ENCODE measurements at places on chromosomes 16 and 17.

DNA sequence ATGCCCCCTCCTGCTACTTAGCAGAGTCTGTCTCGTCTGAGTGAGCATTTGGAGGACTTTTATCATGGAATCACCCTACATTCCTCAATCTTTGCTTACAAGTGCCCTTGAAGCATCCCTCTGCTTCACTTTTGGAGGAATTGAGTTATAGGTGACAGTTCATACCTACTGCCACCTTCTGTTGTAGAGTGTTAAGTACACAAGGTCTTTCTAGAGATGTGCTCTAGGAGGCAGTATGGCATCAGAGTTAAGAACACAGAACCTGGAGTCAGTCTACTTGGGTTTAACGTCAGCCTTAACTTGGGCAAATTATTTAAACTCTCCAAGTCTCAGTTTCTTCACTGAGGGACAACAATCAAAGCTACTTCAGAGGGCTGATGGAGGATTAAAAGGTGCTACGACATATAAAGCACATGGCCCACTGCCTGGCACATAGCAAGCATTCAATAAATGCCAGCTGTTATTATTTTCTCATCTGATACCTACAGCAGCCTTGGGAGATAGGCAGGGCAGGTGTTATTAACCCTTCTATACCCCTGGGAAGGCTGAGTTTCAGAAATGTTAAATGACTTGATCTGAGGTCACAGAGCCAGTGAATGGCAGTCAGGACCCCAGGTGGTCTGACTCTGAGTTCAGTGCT is 62.2 kb downstream of the UTP18 start:
- peak; percentile 28 for DNase-seq

DNA sequence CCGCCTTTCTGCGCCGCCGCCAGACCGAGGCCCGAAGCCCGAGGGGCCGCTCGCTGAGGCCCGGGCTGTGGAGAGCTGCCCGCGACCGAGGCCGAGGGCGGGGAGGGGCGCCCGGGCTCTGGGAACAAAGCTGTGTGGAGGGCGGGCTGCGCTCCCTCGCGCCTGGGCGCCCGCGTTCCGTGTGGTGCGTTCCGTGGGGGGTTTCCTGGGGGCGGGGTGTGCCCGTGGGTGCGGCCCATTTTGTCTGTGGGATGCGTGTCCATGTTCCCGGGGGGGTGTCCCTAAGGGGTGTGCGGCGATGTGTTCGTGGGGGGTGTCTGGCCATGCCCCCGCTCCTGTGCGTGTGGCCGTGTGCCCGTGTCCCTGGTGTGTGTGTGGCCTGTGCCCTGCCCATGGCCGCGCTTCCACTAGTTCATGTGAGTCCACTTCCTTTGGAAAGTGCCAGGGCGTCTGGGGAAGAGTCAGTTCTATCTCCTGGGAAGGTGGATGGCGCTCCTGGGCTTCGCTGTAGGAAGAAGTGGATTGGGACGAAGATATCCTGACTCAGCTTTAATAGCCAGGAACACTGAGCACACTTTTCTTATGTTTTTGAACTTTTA is 520 bp downstream of the JPT2 start:
- DNase-seq = peak; percentile 26

DNA sequence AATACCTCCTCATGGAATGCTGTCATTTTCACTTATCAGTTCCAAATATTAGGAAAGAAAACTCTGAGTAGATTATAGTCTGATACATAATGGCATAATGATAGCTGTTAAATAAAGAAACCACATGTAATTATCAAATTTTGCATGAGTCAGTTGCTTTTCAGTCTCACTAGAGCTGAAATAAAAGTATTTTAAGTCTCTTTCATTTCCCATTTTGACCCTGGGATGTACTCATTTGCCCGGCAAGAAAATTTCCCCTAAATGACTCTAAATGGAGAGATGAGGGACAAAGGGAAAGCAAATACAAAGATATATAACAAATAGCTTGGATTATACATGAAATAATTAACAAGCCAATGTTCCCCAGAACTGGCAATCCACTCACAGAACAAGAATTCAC is 47.9 kb upstream of the CPHXL start:
- DNase-seq = no peak

DNA sequence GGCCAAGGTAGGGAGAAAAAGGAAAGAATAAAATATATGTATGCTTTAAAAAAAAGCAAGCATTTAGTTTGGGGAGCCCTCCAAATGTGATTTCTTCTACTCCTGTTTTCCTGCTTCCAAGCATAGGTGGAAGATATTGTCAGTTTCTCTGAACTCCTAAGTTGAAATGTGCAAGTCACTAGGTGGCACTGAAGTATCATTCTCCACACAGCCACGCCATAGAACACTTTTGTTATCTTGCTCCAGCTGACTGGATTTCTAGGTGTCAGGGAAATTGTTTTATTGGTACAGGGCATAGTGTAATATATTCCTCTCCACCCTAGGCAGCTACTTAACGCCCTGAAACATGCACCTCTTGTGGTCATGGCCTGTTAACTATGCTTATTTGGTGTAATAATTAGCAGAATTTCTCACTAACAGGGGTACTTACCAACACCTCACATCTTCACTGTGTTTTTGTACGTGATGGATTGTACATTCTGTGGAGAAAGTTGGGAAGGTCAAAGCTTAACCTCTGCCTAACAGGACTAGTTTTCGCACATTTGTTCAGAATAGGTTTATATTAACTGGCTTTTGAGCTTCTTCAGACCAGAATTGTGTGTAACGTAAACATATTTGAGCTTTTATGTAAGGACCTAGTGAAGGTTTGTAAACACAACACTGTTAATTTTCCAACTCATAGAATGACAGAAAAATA is 69.3 kb downstream of the FTO start:
- DNase-seq = peak; percentile 17

DNA sequence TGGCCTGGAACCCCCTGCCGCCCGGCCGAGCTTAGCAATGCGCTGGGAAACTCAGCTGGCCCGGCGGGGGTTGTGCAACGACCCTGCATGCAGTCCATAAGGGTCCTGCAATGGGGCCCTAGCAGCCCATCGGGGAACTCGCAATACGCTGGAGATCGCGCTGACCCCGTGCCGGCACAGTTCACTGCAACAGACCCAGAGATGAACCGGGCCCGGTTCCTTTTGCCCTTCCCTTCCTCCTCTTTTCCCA is 375 bp downstream of the SLC25A11 start:
- DNase-seq = peak; percentile 22

DNA sequence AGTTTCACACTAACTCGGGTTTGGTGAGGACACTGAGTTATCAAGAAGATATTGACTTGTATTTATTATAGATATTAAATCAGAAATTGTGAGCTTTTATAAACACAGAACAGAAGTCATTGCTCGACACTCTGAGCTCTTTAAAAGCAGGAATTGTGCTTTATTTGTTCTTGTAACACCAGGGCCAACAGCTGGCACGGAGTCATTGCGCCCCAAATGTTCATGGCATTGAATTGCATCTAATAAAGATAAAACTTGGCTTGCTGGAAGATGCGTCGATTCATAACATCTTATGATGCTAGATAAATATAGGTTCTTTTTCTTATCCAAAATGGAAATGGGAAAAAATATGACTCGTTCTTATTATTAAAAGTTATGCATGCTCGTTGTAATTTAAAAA is 11.8 kb upstream of the MLYCD start:
- no peak for DNase-seq

GRCh38 chr16:68426347-68426652 is 22.0 kb downstream of the SMPD3 start:
- DNase-seq = no peak

GRCh38 chr17:48093341-48094045 is 7.8 kb downstream of the CBX1 start:
- DNase-seq = no peak
